ENCODE measurements at places on chromosomes 4 and X.
A peak's percentile ranks its signal among the peaks of the same experiment; 100 is the strongest.

- DNase-seq: no peak
Observed at GRCh38 chr4:1328267-1329155, 18.5 kb upstream of the UVSSA start.

GRCh38 chr4:73451404-73451803, 15.4 kb downstream of the AFP start:
- DNase-seq: no peak

- DNase-seq: no peak
Observed at GRCh38 chr4:47494124-47494430, 9.0 kb downstream of the ATP10D start.

- no peak for DNase-seq
Observed at GRCh38 chr4:27020203-27020602, 159.6 kb downstream of the STIM2 start.

GRCh38 chr4:138775890-138776289, 239.7 kb upstream of the NOCT start:
- DNase-seq: no peak

- DNase-seq: no peak
Observed at GRCh38 chrX:111759686-111760085, 78.7 kb downstream of the ALG13 start.

DNA sequence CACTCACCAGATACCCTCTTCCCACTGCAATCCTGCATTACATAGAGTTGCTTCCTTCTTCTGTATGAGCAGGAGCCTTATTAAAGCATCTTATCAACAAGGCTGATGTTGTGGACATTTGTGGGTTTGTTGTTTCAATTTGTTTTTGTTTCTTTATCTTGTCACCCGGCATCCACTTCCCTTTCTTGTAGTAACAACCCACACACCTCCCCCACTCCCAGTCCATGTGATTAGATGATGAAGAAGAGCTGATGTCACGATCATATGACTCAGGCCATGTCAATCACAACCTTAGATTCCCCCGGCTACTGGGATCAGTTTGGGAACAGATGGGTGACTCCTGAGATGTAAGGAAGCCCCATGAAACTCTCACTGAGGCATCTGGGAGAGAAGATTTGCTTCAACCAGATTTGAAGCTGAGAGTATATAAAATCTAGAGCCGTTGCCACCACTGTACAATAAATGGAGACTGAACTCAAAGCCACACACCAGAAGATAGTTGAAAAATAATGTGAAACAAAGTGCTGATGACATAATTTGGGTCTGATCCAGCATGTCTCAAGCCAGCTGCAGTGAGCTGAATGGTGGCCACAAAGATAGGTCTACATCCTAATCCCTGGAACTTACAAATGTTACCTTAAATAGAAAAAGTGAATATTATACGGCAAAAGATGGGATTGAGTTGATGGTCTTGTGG, 34.1 kb upstream of the SRD5A3 start:
- DNase-seq: no peak

- DNase-seq: no peak
Observed at GRCh38 chrX:121254336-121254735, 206.9 kb downstream of the GLUD2 start.

- no peak for DNase-seq
Observed at GRCh38 chrX:69959712-69960111, 90.0 kb downstream of the AWAT2 start.

DNA sequence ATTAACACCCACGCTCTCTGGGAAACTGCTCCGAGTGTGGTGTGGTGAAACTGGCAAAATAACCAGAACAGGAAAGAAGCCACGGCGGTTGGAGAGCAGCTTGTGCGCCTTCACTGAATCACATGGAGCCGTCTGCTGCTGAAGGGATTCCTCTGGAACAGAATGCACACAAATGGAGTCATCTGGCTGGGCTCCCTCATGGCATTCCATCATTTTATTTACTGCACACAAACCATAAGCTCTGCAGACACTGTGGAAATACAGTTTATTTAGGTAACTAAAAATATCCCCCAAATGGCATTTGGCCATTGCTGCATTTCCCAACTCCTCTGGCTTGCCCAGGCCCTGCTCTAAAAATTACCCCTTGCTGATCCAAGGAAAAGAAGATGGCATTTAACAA, 187.0 kb upstream of the S100G start:
- DNase-seq: no peak

GRCh38 chr4:173536808-173537429, 6.9 kb upstream of the HAND2 start:
- no peak for DNase-seq

DNA sequence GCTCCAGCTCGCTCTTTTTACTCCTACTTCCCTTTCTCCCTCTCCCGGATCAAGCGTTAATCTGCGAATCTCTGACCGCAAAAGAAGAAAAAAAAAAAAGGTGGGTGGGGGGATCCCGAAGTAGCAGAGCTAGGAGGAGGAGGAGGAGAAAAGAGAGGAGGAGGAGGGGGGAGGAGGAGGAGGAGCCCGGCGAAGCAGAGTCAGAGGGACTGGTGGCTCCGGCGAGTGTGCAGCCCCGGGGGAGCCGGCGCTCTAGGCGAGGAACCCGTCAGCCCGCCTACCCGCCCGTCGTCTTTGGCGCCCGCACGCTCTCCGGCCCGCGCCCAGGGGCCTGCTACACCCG, at the start of gene NHSL2:
Gene NHSL2, plus strand, starts transcription at position 203 of the 343 bp plus-strand sequence.
- DNase-seq: no peak

- DNase-seq: no peak
Observed at GRCh38 chr4:6357476-6357875, 87.8 kb downstream of the WFS1 start.

GRCh38 chr4:90207887-90208454, 80.8 kb downstream of the CCSER1 start:
- no peak for DNase-seq

- no peak for DNase-seq
Observed at GRCh38 chr4:41436419-41436818, 101.5 kb upstream of the LIMCH1 start.

- no peak for DNase-seq
Observed at GRCh38 chr4:111761531-111761930, 383.7 kb upstream of the FAM241A start.

DNA sequence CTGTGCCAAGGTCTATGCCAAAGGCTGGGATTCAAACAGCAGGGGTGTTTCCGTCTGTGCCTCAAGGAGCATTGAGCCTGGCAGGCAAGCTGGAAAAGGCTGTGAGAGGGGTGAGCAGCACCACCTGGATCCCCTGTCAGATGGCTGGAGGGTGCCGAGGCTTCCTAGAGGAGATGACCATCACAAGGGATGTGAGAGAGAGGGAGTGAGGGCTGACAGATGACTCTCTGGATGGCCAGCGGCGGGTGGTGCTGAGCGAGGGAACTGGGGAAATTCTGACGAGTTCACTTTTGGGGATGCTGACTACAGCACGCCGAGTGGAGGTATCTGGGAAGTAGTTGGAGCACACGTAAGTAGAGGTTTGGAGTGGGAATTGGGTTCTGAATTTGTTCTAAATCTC, 22.6 kb upstream of the CYP4V2 start:
- no peak for DNase-seq

GRCh38 chrX:43218198-43218597, 437.9 kb upstream of the MAOA start:
- DNase-seq: no peak

GRCh38 chr4:168847771-168848502, 162.1 kb downstream of the CBR4 start:
- no peak for DNase-seq

- no peak for DNase-seq
Observed at GRCh38 chrX:72020788-72021187, 110.1 kb downstream of the NHSL2 start.

GRCh38 chr4:172995161-172995560, 173.4 kb upstream of the GALNT7 start:
- DNase-seq: no peak

DNA sequence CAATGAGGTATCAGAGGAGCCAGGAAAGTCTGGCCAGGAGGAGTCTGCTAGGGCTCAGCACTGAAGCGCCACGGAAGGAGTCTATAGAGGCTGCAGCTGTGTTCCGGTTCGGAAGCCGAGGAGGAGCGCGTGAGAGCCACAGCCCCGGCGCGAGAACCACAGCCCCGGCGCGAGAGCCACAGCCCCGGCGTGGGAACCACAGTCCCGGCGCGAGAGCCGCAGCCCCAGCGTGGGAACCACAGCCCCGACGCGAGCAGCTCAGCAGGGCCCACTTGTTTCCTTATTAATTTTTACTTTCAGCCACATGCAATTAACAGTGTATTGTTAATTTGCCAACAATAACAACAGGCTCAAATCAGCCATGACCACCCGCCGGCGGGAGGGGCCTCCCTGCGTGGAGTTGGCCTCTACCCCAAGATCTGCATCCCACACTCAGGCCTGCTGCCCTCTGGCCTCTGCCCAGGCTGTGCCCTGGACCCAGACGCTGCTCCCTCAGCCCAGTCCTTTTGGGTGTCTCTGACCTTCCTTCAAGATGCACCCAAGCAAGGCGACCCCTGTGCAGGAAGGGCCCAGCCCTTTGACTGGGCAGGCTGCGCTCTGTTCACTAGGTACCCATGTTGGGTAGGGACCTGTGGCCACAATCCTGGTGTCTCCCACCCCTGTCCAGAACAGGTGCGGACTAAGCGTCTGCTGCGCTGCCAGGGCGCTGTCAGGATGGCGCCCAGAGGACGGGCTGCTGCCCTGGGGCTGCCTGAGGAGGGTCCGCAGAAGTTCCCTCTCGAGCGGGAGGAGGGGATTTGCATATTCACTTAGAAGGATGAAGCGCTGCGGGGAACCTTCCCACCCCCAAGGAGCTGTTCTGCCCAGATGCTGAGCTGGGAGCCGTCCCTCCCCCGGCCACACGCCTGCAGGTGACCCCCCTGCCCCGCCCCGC, 113.8 kb downstream of the ADRA2C start:
- no peak for DNase-seq

GRCh38 chr4:41883988-41884734, 51.1 kb upstream of the TMEM33 start:
- DNase-seq: no peak

DNA sequence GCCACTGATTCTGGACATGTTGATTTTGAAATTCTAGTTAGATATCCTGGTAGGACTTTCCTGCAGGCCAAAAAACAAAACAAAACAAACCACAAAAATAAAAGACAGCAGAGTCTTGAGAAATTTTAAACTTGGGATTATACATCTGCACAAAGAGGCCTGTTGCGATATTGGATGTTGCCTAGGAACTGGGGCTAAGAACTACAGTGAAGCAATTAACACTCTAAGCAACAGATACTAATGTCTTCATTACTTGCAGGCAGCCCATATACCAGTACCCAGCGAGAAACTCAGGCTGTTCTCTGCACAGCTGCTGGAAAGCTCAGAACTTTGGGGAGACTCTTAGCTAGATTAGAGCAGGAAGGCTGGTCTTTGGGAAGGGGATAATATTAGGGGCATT, 69.1 kb upstream of the SCOC start:
- DNase-seq: no peak

GRCh38 chr4:45317739-45318138, 591.4 kb upstream of the GNPDA2 start:
- DNase-seq: no peak

DNA sequence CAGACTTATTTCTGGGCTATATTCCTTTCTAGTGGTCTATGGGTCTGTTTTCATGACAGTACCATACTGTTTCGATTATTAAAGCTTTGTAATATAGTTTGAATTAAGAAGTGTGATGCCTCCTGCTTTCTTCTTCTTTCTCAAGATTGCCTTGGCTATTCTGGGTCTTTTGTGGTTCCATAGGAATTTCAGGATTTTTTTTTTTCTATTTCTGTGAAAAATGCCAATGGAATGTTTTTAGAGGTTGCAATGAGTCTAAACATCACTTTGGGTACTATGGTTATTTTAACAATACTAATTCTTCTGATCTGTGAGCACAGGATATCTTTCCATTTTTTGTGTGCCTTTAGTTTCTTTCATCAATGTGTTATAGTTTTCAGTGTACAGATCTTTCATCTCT, 204.3 kb upstream of the HCCS start:
- no peak for DNase-seq

- DNase-seq: no peak
Observed at GRCh38 chr4:20253735-20254409, 2.2 kb downstream of the SLIT2 start.

DNA sequence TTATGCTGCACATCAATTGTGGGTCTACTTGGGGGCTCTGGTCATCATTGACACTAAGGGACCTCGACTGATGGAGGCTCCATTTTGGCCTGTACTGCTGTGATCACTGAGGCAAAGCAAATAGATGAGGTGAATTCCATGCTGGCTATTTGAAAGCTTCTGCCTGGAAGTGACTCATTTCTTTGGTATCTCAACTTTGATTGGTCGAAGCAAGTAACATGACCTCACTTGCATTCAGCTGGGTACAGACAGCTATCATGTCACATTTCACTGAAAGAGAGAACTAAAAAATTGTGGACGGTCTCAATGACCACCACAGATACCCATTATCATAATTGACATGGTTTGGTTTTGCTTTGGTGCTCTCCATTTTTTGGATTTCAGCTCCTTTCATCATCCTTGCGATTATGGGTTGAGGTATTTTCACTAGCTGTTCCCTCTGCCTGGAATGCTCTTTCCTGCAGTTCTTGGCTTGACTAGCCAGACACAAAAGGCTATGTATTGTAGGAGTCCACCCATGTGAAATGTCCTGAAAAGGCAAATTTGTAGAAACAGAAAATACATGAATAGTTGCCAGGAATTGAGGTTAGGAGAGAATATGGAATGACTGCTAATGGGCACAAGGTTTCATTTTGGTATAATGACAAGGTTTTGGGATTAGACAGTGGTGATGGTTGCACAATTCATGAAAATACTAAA, 369.2 kb upstream of the LCORL start:
- peak; percentile 20 for DNase-seq

- DNase-seq: no peak
Observed at GRCh38 chr4:288891-289290, 16.4 kb downstream of the ZNF732 start.

DNA sequence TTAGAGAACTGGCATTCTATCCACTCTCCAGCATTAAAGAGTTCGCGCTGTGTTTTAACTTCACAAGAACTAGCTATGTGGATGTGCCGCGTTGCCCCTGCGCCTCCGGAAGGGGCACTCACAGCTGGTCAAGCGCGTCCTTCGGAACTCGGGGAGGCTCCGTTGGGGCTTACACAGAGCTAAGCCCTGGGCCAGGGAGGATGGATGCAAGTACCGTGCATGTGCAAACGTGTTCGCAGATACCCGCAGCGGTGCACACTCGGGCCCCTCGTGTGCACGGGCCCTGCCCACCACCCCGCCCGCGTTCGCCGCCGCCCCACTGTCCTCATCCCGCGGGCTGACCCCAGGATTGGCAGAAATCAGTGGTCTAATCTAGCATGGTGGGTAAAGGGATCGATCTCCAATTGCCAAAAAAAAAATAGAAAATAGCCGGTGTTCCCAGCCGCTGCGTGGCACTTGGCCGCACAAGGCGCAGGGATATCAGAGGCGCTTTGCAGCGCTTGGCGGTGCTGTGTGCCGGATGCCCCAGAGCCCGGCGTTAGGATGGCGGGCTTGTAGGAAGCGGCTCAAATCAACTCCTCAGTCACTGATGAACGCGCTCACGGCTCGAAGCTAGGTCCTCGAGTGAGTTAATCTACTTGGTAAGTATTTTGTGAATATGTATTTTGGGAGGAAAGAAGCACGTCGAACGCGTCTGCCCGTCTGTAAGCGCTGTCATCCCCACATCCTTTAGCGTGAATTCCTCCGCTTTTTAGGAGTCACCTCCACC, 989 bp upstream of the PCDH10 start:
- no peak for DNase-seq

- no peak for DNase-seq
Observed at GRCh38 chr4:10074767-10075105, 41.9 kb downstream of the WDR1 start.

Data from iPS DF 19.7 (cell line).